ENCODE measurements at places on chromosomes 2 and 18. TPM values are rescaled to one million over a fixed set of nuclear protein-coding genes. Genes with fewer than 3 reads are reported as not detected.

SPAG16 gene
- total RNA-seq, result 26.3 TPM

POTEI gene
- total RNA-seq, result not detected

CYTIP gene
- 4.5 TPM for total RNA-seq

L3MBTL4 gene
- 0.27 TPM for total RNA-seq

RAPH1 gene
- total RNA-seq, result 86.8 TPM

SP5 gene
- not detected for total RNA-seq

DNA sequence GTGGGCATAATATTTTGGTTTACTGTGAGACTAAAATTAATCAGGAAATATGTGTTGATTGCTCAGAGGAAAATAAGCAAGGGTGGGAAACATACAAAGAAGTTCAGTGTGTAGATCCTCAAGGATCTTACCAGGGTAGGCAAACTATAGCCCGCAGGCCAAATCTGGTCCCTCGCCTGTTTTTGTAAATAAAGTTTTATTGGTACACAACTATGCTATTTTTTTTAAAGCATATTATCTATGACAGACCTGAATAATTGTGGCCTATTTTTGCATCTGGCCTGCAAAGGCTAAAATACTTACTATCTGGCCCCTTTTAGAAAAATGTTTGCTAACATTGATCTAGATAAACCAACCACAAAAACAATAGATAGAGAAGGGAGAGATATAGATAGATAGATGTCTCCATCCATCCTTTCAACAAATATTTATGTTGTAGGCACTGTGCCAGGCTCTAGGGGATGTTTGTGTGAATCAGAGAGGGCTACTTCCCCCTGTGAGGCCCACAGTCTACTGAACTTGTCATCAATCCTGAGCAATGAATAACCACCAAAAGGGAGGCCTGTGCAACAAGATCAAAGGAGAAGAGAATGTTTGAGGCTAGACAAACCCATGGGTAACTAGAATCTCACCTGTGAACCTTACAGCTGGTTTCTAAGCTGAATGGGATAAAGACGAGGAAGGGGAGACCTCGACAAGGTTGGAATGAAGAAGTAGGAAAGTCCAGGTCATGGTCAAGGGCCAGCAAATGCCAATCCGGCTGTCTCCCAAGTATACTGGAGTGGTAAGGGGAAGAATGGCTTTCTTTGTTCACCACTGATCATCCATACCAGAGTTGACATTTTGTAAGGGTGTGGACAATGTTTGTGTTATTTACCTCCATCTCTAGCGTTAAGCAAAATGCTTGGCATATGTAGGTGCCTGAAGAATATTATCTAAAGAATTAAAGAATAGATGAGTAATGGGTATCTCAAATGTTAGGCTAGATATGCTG lies 23.6 kb downstream of the ALPK2 start:
- H3K4me3 ChIP-seq, result no peak overlapping the region
- no peaks in the 10 kb centered on the region for H3K36me3 ChIP-seq
- H3K27ac ChIP-seq, result no peak overlapping the region
- no peak for DNase-seq
- no peaks in the 10 kb centered on the region for H3K27me3 ChIP-seq

GRCh38 chr2:8672940-8673339 lies 8.9 kb upstream of the ID2 start:
- H3K4me1 ChIP-seq, result peaks cover 3% of the 10 kb centered on the region

DNA sequence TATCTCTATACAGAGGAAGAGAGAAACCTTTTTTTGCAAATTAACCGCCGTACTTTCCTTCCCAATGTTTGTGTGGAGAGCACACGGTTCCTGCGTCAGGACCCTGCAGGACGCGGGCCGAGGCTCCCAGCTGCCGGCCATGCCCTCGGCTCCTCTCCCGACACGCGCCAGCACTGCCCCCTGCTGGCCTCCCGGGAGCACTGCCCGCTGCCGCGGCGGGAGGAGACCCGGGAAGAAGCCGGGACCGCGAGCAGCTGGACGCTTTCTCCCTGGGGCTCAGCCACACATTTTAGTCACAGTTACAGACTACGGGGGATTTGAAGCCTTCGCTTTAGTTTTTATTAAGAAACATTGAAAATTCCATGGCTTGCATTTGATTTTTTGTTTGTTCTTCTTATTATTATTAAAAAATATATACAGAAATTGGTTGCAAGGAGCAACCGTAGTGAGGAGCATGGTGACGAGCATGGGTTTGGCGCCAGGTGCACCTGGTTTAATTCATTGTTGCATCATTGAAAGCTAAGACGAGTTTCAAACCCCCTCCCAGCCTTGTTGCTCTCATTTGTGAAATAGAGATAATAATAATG lies 401.2 kb downstream of the GALR1 start:
- DNase-seq, result no peak
- H3K36me3 ChIP-seq, result no peaks in the 10 kb centered on the region
- H3K27ac ChIP-seq, result no peak overlapping the region
- H3K4me3 ChIP-seq, result no peak overlapping the region
- H3K4me1 ChIP-seq, result no peaks in the 10 kb centered on the region

GRCh38 chr18:27447451-27447881 lies 262.4 kb upstream of the CHST9 start:
- no peak overlapping the region for H3K4me3 ChIP-seq
- DNase-seq, result no peak
- H3K27me3 ChIP-seq, result no peaks in the 10 kb centered on the region
- H3K36me3 ChIP-seq, result no peaks in the 10 kb centered on the region
- H3K27ac ChIP-seq, result no peak overlapping the region

DNA sequence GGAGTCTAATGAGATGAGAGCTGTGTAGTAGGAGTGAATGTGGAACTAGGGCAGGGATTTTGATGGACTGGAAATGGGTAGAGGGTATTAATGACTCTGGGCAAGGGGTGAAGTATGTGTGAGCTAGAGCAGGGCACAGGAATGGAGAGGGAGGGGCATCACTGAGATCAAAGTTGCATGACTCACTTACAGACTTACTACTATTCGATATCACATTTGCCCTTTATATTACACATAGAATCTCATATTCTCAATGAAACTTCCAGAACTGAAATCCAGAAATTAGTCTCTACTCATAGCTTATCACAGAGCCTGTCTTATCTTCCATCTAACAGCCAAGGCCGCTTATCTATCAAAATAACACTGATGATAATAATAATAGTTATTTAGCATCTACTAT lies 20.0 kb upstream of the ITGB6 start:
- no peak overlapping the region for H3K27ac ChIP-seq
- no peak for DNase-seq
- H3K27me3 ChIP-seq, result no peaks in the 10 kb centered on the region
- no peak overlapping the region for H3K4me3 ChIP-seq
- H3K4me1 ChIP-seq, result peaks cover 5% of the 10 kb centered on the region
- no peaks in the 10 kb centered on the region for H3K36me3 ChIP-seq

DNA sequence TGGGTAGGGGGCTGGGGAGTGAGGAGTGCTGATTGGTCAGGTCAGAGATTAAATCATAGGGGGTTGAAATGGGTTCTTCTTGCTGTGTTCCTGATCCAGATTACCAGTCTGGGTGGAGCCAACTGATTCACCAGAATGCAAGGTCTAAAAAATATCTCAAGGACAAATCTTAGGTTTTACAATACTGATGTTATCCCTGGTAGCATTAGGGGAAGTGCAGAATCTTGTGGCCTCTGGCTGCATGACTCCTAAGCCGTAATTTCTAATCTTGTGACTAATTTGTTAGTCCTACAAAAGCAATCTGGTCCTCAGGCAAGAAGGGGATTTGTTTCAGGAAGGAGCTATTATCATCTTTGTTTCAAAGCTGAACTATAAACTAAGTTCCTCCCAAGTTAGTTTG lies 289.2 kb upstream of the KYNU start:
- H3K36me3 ChIP-seq, result no peaks in the 10 kb centered on the region
- H3K4me1 ChIP-seq, result no peaks in the 10 kb centered on the region
- no peak overlapping the region for H3K4me3 ChIP-seq
- H3K27me3 ChIP-seq, result no peaks in the 10 kb centered on the region
- no peak for DNase-seq
- H3K27ac ChIP-seq, result no peak overlapping the region

DNA sequence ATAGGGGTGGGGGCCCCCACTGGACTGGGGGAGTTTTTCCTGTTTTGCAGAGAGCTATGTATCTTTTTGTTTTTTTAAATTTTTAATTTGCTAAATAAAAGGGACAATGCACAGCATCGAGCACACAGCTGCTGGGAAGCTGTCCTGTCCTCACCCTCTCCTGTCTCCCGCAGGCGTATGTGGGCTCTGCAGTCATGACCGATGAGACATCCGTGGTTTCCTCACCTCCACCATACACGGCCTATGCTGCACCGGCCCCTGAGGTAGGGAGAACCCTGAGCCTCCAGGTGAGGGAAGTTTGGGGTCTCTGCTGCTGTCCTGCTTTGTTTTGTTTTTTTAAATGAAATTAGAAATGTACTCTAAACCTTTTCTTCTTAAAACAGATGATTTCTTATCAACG lies 27.6 kb downstream of the PLEKHB2 start:
- no peak overlapping the region for H3K4me3 ChIP-seq
- no peaks in the 10 kb centered on the region for H3K4me1 ChIP-seq
- no peak for DNase-seq
- no peak overlapping the region for H3K27ac ChIP-seq

DNA sequence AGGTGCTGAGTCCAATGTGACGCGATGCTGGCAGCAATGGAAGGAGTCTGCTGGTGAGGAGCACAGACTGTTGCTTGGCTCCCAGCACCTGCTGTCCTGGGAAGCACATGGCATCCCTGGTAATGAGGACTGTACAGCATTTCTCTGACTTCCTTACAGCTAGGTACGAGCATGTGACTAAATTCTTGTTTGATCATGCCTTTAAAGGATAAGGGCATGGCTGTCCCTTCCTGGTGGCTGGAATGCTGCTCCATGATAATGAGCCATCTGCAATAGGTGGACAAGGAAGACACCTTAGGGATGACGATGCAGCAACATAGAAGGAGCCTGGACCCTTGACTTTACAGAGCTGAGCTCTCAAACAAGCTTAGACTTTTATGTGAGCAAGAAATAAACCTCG lies 278.0 kb upstream of the SPRED2 start:
- DNase-seq, result no peak
- no peaks in the 10 kb centered on the region for H3K36me3 ChIP-seq
- H3K4me1 ChIP-seq, result no peaks in the 10 kb centered on the region
- no peak overlapping the region for H3K27ac ChIP-seq

- H3K4me1 ChIP-seq, result peaks cover 6% of the 10 kb centered on the region
- no peak overlapping the region for H3K4me3 ChIP-seq
- H3K27me3 ChIP-seq, result no peaks in the 10 kb centered on the region
- no peak for DNase-seq
- H3K27ac ChIP-seq, result no peak overlapping the region
Observed at GRCh38 chr2:241615041-241615440, 21.9 kb downstream of the THAP4 start.

DNA sequence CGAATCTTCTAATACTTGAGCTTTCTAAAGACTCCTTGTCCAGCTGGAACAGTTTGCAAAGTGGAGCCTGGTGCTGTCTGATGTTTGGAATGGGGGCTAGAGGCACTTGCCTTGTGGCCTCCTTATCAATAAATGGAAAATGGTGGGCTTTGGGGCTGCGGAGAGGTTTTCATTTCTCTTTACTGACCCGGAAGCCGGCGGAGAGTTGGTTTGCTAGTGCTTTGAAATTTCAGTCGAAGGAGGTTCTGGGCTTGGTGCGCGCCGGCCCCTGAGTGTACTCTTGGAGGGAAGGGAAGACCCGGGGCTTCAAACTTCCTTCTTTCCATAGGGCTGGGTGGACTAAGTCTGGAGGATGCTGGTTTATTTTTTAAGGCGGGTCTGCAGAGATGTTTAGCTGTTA lies 714 bp downstream of the RPIA start:
- peaks cover 4% of the 10 kb centered on the region for H3K4me1 ChIP-seq
- H3K27ac ChIP-seq, result peak overlapping the region; percentile 49
- no peaks in the 10 kb centered on the region for H3K27me3 ChIP-seq
- H3K36me3 ChIP-seq, result no peaks in the 10 kb centered on the region
- H3K4me3 ChIP-seq, result peak overlapping the region; percentile 92

DNA sequence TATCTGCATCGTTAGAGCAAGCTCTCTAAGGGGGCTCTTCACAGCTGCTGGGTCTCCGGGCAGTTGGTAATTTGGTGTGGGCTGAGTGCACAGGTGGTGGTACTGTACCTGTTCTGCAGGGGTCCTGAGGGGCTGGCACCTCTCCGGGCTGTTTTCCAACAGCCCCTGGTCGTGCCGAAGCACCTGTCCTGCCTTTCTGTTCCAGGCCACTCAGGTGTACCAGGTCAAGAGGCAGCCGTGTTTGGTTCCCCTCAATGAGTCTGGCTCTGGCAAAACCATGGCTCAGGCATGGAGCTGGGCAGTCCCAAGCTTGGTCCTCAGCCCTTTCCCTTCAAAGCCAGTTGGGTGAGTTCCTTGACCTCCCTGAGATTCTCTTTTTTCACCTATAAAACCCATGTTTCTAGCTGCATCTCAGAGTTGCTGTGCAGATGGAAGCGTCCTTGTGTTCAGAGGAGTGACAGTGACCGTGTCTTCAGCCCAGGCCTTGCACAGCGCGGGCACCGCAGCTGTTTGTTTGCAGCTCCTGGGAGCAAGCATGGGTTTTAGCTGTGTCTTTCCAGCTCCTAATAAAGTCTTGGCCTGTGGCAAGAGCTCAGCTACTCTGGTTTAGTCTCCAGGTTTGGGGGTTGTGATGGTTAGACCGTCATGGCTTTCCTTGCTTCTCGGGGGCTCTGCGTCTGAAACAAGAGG lies 110.9 kb downstream of the GLI2 start:
- no peak overlapping the region for H3K27ac ChIP-seq
- no peak for DNase-seq

- no peak for DNase-seq
- H3K27ac ChIP-seq, result no peak overlapping the region
- H3K27me3 ChIP-seq, result no peaks in the 10 kb centered on the region
- no peak overlapping the region for H3K4me3 ChIP-seq
Observed at GRCh38 chr2:197237291-197238042, 73.1 kb downstream of the ANKRD44 start.

- no peaks in the 10 kb centered on the region for H3K27me3 ChIP-seq
- H3K4me3 ChIP-seq, result no peak overlapping the region
- no peak for DNase-seq
- no peaks in the 10 kb centered on the region for H3K36me3 ChIP-seq
- H3K27ac ChIP-seq, result no peak overlapping the region
Observed at GRCh38 chr18:76387608-76388007, 107.4 kb downstream of the ZNF516 start.

DNA sequence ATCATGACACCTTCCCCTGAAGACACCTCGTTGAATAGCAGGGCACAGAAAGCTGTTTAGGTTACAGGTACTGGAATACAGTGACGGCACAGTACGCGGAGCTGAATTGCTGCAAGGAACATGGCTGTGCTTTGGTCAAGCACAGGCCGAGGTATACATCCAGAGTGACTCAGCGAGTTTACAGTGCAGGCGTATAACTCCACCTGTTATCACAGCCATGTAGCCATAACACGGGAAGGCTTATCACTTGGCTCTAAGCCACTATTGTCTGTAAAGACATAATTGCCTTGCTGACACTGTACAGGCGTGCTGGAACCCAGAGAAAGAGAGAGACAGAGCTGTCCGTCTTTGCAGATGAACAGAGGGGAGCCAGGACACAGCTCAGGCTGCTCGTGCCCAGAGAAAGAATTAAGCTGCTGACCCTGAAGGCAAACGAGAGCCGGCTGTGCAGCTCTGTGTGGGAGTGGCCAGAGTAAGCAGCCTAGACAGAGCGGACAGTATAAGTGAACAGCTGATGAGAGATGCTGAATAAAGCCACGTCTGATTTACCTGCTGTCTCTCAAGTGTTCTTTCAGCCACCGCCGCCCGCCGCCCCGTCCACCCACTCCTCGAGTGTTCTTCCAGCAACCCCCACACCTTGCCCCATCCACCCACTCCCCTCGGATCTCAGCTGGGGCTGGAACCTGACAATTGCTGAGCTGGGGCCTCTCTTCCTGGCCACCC lies 87.3 kb upstream of the PPP1CB start:
- no peaks in the 10 kb centered on the region for H3K36me3 ChIP-seq
- peak overlapping the region; percentile 50 for H3K4me3 ChIP-seq
- no peak for DNase-seq
- peak overlapping the region; percentile 94 for H3K27ac ChIP-seq
- H3K4me1 ChIP-seq, result peaks cover 71% of the 10 kb centered on the region

All from thoracic aorta (tissue), 2 donors.